ENCODE measurements at places on chromosomes 2 and 18. TPM values are rescaled to one million over a fixed set of nuclear protein-coding genes. Genes with fewer than 3 reads are reported as not detected.

DNA sequence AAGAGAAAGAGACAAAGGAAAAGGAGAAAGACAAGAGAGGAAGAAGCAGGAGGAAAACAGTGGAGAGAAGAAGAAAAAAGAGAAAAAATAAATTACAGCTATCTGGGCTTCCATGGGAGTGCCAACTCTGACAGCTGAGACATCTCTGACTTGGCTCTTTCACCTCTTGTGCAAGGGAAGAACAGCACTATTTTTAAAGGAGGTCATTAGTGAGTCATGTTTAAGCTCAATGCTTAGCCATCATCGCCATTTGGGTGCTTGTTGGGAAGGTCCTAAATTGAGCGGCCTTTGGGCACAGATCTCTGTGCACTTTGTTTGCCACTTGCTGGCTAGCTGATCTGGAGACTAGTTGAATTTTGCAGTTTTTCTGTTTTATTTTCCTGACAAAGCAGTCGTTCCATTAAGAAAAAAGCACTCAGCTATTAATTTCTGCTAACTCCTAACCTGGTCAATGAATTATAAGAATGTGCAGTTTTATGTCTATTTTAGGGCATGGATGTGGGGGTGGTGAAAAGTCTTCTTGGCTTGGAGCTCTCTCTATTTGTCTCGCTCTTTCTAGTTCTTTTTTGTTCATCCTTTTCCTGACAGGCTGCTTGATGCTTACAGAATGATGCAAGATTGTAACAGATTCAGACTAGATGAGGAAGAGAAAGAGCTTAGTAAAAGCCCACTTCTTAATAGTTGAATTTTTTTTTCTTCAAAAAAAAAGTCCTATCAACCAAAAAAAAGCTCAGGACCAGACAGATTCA is 231.5 kb downstream of the SLC8A1 start:
- H3K4me1 ChIP-seq = no peaks in the 10 kb centered on the region
- H3K27ac ChIP-seq = no peak overlapping the region
- H3K27me3 ChIP-seq = no peaks in the 10 kb centered on the region
- H3K36me3 ChIP-seq = no peaks in the 10 kb centered on the region
- H3K4me3 ChIP-seq = no peak overlapping the region
- DNase-seq = no peak

GRCh38 chr2:82650038-82650437 is 1809.0 kb downstream of the SUCLG1 start:
- H3K4me1 ChIP-seq = no peaks in the 10 kb centered on the region
- no peaks in the 10 kb centered on the region for H3K36me3 ChIP-seq
- H3K4me3 ChIP-seq = no peak overlapping the region
- H3K27me3 ChIP-seq = no peaks in the 10 kb centered on the region
- H3K27ac ChIP-seq = no peak overlapping the region

DNA sequence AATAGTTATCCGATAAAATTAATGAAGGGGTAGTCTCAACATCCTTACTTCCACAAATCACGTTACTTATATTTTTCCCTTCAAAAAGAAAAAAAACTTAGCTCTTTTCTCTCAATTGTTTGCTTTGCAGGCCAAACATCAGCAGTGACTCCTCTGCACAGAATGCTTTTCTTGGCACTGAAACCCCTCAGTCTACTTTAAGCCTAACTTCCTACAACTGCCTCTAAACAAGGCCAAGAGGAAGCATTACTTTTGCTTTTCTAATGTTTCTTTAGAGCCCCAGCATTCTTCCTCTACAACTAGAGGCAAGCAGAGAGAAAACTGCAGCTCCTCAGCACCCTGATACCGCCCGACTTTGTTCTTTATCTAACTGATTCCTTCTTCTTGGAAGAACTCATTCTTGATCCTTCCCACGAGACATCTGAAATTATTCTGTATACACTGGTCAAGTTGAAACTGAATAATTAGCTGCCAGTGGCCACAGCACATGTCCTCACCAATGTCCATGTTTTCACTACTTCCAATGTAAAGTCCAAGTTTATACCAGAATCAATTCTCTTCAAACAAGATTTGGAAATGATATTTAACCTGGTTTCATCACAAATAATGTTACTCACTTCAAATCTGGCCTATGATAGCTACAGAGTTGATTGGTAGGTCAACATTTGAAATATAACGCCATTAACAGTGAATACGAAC is 55.3 kb downstream of the DTNB start:
- DNase-seq = no peak
- H3K36me3 ChIP-seq = no peaks in the 10 kb centered on the region
- H3K4me1 ChIP-seq = no peaks in the 10 kb centered on the region

DNA sequence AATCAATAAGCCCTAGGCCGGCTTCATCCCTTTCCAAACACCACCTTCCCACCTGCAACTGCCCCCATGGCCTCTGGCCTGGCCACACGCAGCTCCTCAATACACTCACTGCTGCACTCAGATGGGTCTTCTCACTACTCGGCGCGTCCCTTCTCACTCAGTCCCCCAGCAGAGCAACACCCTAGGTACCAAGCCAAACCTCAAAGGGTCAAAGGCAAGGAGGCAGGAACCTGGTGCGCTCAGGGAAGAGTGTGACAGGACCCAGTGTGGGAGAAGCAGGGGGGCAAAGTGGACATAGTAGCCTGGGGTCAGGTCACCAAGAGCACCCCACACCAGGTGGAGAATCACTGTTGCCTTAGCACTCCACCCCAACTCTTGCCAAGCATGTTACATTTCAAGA is 90.6 kb downstream of the TTC32 start:
- H3K36me3 ChIP-seq = no peaks in the 10 kb centered on the region
- no peak for DNase-seq
- H3K27ac ChIP-seq = no peak overlapping the region
- no peaks in the 10 kb centered on the region for H3K27me3 ChIP-seq
- H3K4me1 ChIP-seq = no peaks in the 10 kb centered on the region
- no peak overlapping the region for H3K4me3 ChIP-seq

DNA sequence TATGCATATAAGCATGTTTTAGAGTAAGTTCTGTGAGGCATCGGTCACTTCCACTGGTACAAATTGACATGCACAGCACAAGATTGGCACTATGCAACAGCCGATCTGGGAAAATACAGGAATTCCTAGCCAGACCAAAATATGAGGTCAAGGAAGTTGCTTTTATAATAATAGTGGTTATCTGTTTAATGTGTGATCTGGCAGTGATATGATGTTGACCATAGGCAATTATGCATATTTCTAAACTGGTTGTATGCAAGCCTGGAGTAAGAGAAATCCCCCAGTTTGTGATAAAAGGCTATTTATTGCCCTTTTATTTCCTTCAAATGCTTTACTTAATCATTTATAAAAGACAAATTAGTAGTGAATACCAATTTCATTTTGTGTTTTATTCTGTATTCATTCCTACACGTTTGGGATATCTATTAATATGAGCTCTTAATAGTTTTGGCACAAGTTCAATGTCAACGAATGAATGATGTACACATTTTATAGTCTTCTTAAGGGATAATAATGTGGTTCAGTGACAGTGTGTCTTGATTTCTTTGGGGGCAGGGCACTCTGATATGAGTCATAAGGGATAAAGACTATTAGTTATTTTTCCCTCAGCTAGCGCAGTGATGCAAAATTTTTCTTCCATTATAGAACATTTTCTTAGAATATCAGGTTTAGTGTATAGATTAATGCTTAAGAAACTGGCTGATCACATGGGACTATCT is 34.7 kb upstream of the ZEB2 start:
- no peak for DNase-seq
- no peaks in the 10 kb centered on the region for H3K4me1 ChIP-seq
- H3K36me3 ChIP-seq = no peaks in the 10 kb centered on the region
- H3K27ac ChIP-seq = no peak overlapping the region

DNA sequence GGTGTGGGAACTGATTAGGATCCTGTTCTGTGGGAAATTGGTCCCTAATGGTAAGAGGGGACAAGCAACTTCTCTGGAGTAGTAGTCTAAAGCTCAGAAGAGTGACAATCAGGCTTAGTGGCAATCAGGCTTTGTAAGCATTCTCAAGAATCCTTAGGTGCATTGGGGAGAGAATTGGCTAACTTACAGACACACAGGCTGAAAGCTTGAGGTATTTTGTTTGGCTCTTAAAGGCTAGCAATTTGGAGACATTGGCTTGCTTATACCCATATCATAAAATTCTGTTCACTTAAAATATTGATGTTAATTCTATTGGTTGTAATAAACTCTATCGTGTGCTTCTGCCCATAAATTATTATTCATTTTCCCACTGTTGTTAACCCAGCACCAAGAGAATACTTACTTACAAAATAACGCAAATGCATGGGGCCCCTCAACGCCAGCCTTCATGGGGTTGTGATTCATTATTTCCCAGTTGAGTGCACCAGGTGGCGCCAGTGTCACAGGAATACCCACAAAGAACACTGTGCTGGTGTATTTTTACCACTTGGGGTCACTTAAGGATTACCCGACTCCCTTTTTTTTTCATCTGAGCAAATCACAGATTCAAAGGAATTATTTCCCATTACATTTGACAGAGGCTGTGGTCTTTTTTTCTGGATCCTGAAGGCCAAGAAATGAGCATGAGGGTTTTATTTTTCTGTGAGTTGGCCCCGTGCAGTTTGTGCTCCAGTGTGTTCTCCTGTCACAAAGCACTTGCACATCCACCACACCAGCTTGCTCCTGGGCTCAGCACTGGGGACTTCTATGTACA is 45.5 kb downstream of the DDX1 start:
- no peak overlapping the region for H3K27ac ChIP-seq
- peak; percentile 63 for DNase-seq
- H3K4me1 ChIP-seq = no peaks in the 10 kb centered on the region

DNA sequence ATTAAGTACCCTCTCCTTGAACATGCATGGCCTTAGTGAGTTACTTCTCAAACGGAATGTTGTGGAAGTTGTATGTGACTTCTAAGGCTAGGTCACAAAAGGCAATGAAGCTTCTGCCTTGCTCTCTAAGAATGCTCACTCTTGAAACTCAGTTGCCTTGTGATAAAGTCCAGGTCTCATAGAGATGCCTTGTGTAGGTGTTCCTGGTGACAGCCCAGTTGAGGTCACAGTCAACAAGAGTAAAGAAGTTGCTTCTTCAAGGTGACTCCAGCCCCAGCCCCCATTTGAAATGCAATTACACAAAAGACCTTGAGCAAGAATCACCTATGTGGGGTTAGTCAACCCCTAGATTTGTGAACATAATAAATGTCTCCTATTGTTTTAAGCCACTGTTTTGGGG is 35.6 kb downstream of the PTPN2 start:
- no peak overlapping the region for H3K27ac ChIP-seq
- DNase-seq = no peak
- H3K27me3 ChIP-seq = no peaks in the 10 kb centered on the region
- no peaks in the 10 kb centered on the region for H3K36me3 ChIP-seq
- H3K4me1 ChIP-seq = no peaks in the 10 kb centered on the region
- H3K4me3 ChIP-seq = no peak overlapping the region

- no peak for DNase-seq
- H3K4me3 ChIP-seq = no peak overlapping the region
- no peaks in the 10 kb centered on the region for H3K27me3 ChIP-seq
- no peaks in the 10 kb centered on the region for H3K36me3 ChIP-seq
- H3K27ac ChIP-seq = no peak overlapping the region
Observed at GRCh38 chr18:59938676-59939075, 38.9 kb downstream of the PMAIP1 start.

DNA sequence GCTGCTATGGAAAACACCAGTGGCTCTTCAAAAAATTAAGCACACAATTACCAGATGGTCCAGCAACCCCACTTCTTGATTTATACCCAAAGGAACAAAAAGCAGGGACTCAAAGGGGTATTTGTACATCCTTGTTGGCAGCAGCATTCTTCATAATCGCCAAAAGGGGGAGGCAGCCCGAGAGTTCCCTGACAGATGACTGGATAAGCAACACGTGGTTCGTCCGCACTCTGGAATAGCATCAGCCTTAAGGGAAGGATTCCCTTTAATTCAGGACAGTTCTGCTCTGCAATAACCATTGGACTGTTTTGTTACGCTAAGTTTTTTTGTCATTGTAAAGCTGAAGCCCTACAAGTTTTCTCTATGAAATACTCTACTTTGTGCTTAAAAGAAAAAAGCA is 76.7 kb upstream of the TWIST2 start:
- no peaks in the 10 kb centered on the region for H3K36me3 ChIP-seq
- no peak overlapping the region for H3K27ac ChIP-seq
- H3K4me1 ChIP-seq = no peaks in the 10 kb centered on the region

DNA sequence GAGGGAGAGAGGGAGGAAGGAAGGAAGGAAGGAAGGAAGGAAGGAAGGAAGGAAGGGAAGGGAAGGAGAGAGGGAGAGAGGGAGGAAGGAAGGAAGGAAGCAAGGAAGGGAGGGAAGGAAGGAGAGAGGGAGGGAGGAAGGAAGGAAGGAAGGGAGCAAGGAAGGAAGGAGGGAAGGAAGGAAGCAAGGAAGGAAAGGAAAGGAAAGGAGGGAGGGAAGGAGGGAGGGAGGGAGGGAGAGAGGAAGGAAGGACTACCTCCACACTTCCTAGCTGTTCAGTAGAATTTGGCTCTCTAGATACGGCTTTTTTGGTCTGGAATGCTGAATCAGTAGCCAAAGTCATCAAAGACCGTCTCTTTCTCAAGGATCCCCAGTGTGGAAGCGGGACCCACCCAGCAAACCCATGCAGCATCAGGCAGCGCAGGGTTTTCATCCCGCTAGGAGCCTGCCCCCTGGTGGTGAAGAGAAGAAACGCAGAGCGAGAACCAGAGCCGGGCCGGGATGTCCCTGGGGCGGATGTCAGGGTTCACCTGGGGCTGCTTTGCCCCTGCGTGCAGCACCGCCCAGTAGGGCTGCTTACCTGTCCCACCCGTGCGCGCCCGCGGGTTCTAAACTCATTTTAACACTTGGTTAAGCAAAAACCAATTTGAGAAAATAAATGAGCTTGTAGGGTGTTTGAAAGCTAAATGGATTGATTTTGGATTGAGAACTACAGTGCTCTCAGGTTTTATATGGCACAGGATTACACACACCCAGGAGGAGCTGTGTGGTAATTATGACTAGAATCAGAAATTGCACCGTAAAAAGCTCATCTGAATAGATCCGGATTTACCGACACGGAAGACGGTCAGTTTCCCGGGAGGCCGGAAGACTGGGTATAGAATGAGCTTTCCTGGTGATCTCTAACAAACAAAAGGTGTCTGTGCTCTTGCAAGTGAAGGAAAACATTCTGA is 48.1 kb upstream of the ARL4C start:
- DNase-seq = peak; percentile 60
- H3K27me3 ChIP-seq = no peaks in the 10 kb centered on the region
- no peaks in the 10 kb centered on the region for H3K4me1 ChIP-seq
- H3K4me3 ChIP-seq = no peak overlapping the region
- H3K27ac ChIP-seq = no peak overlapping the region
- no peaks in the 10 kb centered on the region for H3K36me3 ChIP-seq

GRCh38 chr18:60599267-60599666 is 226.7 kb upstream of the MC4R start:
- no peaks in the 10 kb centered on the region for H3K27me3 ChIP-seq
- no peak for DNase-seq
- H3K4me1 ChIP-seq = no peaks in the 10 kb centered on the region
- H3K4me3 ChIP-seq = no peak overlapping the region

- H3K27ac ChIP-seq = no peak overlapping the region
- H3K4me1 ChIP-seq = no peaks in the 10 kb centered on the region
- DNase-seq = no peak
Observed at GRCh38 chr2:112679484-112679883, 33.7 kb downstream of the SLC20A1 start.

GRCh38 chr2:222241128-222241870 is 57.5 kb downstream of the PAX3 start:
- H3K36me3 ChIP-seq = no peaks in the 10 kb centered on the region
- no peak for DNase-seq
- no peak overlapping the region for H3K4me3 ChIP-seq
- H3K4me1 ChIP-seq = no peaks in the 10 kb centered on the region
- H3K27me3 ChIP-seq = peaks cover 5% of the 10 kb centered on the region
- no peak overlapping the region for H3K27ac ChIP-seq

Gene SKOR2
- total RNA-seq = not detected

Gene TSPYL6
- not detected for total RNA-seq

Gene TNFAIP6
- not detected for total RNA-seq

All from Peyer's patch (tissue), 4 donors.